ENCODE measurements at places on chromosomes 13 and 19. TPM values are rescaled to one million over a fixed set of nuclear protein-coding genes. Genes with fewer than 3 reads are reported as not detected.

DNA sequence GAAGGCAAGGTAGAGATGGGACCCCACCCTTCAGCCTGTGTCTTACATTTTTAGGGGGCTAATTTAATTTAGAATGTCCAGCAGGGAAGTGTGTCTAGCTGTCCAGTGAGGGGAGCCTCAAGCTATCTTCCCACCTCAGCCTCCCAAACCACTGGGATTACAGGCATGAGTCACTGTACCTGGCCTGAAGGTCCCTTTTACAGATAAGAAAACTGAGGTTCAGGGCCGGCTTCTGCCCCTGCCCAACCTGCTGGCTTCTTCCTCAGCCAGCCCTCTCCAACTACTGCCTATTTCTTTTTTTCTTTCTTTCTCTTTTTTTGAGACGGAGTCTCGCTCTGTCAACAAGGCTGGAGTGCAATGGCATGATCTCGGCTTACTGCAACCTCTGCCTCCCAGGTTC lies 19.4 kb upstream of the HOMER3 start:
- peaks cover 3% of the 10 kb centered on the region for H3K27me3 ChIP-seq
- H3K4me3 ChIP-seq, result no peak overlapping the region
- no peak for DNase-seq
- no peaks in the 10 kb centered on the region for H3K36me3 ChIP-seq
- H3K27ac ChIP-seq, result no peak overlapping the region
- H3K4me1 ChIP-seq, result peaks cover 11% of the 10 kb centered on the region

DNA sequence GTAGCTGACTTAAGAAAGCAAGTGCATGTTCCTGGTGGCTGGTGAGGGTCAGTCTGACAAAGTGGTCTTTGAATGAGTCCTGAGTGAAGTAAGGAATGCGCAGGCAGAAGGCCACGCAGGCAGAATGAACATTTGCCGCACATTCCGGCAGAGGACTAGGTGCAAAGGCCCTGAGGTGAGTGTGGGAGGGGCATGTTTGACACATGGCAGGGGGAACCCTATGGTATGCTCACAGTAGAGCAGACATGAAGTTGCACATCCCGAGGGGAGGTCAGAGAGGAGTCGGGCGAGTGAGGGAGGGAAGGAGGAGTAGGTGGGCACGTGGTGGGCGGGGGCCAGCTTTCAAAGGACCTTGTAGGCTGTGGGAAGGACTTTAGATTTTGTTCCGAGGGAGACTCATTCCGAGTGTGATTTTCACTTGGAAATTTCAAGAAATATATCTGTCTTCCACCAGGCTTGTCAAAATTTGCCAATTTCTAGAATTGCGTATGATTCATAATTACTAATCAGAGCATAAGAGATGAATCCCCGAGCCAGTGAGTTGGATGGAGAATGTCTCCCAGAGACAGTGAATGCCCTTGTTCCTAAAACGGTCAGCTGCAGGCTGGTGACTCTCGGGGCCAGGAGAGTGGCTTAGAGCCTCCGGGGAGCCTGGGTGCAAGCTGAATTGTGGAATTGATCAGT lies 40.3 kb downstream of the ERICH6B start:
- H3K4me1 ChIP-seq, result no peaks in the 10 kb centered on the region
- H3K27ac ChIP-seq, result no peak overlapping the region
- H3K27me3 ChIP-seq, result peaks cover 2% of the 10 kb centered on the region

GRCh38 chr19:7676376-7676775 lies 514 bp upstream of the MCEMP1 start:
- peaks cover 50% of the 10 kb centered on the region for H3K4me1 ChIP-seq
- no peaks in the 10 kb centered on the region for H3K36me3 ChIP-seq
- peaks cover 19% of the 10 kb centered on the region for H3K27me3 ChIP-seq

The ZNF726 gene
- 3.5 TPM for total RNA-seq

The RPL28 gene
- total RNA-seq, result 4,178 TPM

The RDH8 gene
- not detected for total RNA-seq

The CLDN10 gene
- total RNA-seq, result not detected

The ZNF208 gene
- 2.9 TPM for total RNA-seq
